ENCODE measurements at places on chromosomes 16 and 17.

DNA sequence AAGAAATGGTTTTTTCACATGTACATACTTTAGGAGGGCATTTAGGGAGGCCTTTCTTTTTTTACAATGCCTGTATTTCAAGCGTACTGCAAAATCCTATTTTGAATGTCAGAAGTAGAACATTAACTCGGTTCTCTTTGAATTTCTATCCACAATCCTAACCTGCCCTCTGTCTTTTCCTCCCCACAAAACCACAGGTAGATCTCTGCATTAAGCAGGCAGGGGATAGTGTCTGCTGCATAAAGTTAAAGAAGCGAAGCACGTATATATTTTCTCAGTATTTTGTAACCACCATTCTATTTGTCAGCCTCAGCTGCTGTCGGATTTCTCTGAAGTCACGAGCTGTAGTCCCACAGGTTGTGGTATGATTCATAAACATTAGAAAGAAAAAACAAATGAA is 137.5 kb downstream of the SHISA6 start:
- H3K4me3 ChIP-seq, result no peak overlapping the region
- no peak overlapping the region for H3K27ac ChIP-seq
- no peaks in the 10 kb centered on the region for H3K4me1 ChIP-seq

DNA sequence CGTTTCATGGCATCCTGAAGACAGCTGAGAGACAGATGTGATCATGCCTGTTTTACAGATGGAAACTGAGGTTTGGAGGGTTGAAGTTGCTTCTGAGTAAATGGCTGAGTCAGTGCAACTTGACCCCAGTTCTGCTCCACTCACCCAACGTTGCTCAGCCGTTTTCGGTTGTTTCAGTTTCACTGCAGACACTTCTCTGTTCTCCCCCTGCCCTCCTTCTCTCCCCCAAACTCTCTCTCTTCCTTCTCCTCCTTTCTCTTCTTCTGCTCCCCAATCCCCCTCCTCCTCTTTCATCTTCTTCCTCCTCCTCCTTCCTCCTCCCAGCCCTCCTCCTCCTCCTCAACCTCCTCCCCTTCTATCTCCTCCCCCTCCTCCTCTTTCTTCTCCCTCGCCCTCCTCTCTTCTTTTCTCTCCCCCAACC is 9.4 kb upstream of the CEP20 start:
- DNase-seq, result no peak
- no peak overlapping the region for H3K27ac ChIP-seq
- no peak overlapping the region for H3K4me3 ChIP-seq
- no peaks in the 10 kb centered on the region for H3K36me3 ChIP-seq
- H3K27me3 ChIP-seq, result no peaks in the 10 kb centered on the region

- no peak overlapping the region for H3K4me3 ChIP-seq
- H3K4me1 ChIP-seq, result peaks cover 8% of the 10 kb centered on the region
- H3K36me3 ChIP-seq, result no peaks in the 10 kb centered on the region
- H3K27ac ChIP-seq, result peak overlapping the region; percentile 66
- H3K27me3 ChIP-seq, result no peaks in the 10 kb centered on the region
Observed at GRCh38 chr16:67897231-67897630, 4.2 kb downstream of the PSKH1 start.

GRCh38 chr17:81460856-81461460 is 51.6 kb downstream of the ACTG1 start:
- no peak overlapping the region for H3K4me3 ChIP-seq
- no peak overlapping the region for H3K27ac ChIP-seq
- H3K36me3 ChIP-seq, result no peaks in the 10 kb centered on the region
- DNase-seq, result no peak
- H3K4me1 ChIP-seq, result no peaks in the 10 kb centered on the region

- DNase-seq, result no peak
- no peaks in the 10 kb centered on the region for H3K36me3 ChIP-seq
- peak overlapping the region; percentile 83 for H3K27ac ChIP-seq
- H3K4me1 ChIP-seq, result peaks cover 8% of the 10 kb centered on the region
Observed at GRCh38 chr16:5072334-5073278, 963 bp downstream of the ALG1 start.

GRCh38 chr17:8755590-8756255 is 2.6 kb downstream of the SPDYE4 start:
- no peaks in the 10 kb centered on the region for H3K27me3 ChIP-seq
- H3K4me3 ChIP-seq, result no peak overlapping the region
- H3K4me1 ChIP-seq, result no peaks in the 10 kb centered on the region
- no peak overlapping the region for H3K27ac ChIP-seq
- H3K36me3 ChIP-seq, result no peaks in the 10 kb centered on the region

- no peak overlapping the region for H3K27ac ChIP-seq
- H3K4me3 ChIP-seq, result no peak overlapping the region
- H3K4me1 ChIP-seq, result no peaks in the 10 kb centered on the region
- no peak for DNase-seq
Observed at GRCh38 chr17:19677736-19678379, 29.3 kb downstream of the ALDH3A2 start.

DNA sequence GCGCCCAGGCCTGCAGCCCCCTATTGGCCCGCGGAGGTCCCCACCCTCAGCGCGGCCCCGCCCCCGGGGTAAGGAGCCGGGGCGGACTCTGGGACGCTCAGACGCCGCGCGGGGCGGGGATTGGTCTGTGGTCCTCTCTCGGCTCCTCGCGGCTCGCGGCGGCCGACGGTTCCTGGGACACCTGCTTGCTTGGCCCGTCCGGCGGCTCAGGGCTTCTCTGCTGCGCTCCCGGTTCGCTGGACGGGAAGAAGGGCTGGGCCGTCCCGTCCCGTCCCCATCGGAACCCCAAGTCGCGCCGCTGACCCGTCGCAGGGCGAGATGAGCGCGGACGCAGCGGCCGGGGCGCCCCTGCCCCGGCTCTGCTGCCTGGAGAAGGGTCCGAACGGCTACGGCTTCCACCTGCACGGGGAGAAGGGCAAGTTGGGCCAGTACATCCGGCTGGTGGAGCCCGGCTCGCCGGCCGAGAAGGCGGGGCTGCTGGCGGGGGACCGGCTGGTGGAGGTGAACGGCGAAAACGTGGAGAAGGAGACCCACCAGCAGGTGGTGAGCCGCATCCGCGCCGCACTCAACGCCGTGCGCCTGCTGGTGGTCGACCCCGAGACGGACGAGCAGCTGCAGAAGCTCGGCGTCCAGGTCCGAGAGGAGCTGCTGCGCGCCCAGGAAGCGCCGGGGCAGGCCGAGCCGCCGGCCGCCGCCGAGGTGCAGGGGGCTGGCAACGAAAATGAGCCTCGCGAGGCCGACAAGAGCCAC is at the start of gene NHERF1:
Gene NHERF1, plus strand, starts transcription at position 100 of the 750 bp plus-strand sequence. Its CDS starts 219 bp downstream, at position 319.
- DNase-seq, result peak; percentile 95
- peak within 1 kb of the TSS; percentile 81 for H3K4me3 ChIP-seq
- H3K4me1 ChIP-seq, result no peaks in the 10 kb centered on the region
- no peaks in the 10 kb centered on the region for H3K27me3 ChIP-seq

DNA sequence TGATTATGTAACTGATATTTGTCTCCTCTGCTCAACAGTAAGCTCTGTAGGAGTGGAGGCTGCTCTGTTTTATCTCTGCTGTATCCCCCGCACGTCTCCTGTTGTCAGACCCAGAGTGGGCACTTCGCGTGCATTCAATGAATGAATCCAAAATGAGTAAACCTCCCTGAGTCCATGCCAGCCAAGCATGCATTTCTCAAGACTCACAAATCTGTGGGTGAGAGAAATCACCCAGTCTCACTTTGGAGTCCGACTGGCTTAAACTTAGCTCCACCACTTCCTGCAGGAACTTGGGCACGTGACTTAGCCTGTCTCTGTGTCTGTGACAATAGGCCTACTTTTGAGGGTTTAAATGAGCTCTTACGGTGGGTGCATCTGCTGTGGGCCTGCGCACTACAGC is 3.7 kb downstream of the PNPO start:
- no peak overlapping the region for H3K4me3 ChIP-seq
- no peak for DNase-seq
- H3K4me1 ChIP-seq, result peaks cover 45% of the 10 kb centered on the region
- H3K27ac ChIP-seq, result peak overlapping the region; percentile 80
- no peaks in the 10 kb centered on the region for H3K36me3 ChIP-seq

GRCh38 chr17:47620503-47621245 is 29.0 kb upstream of the KPNB1 start:
- no peaks in the 10 kb centered on the region for H3K4me1 ChIP-seq
- H3K4me3 ChIP-seq, result no peak overlapping the region
- no peaks in the 10 kb centered on the region for H3K36me3 ChIP-seq
